ENCODE measurements at places on chromosomes 4 and X.

DNA sequence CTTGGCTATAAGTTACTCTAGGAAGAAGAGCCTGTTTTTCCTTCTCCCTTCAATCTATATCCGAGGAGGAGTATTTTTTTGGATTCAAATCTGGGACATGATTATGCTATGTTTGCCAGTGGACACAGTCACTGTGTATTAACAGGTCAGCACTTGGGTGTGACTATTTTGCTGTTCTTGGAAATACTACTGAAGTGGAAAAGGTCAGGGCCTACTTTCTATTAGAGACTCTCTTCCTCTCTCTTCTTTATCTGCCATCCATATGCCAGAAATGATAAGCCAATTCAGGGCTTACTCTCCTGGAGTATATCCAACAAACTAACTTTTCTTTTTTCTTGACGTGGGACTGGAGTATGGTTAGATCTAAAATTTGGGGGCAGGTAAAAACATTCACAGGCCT is 40.5 kb downstream of the MID1IP1 start:
- DNase-seq: no peak

DNA sequence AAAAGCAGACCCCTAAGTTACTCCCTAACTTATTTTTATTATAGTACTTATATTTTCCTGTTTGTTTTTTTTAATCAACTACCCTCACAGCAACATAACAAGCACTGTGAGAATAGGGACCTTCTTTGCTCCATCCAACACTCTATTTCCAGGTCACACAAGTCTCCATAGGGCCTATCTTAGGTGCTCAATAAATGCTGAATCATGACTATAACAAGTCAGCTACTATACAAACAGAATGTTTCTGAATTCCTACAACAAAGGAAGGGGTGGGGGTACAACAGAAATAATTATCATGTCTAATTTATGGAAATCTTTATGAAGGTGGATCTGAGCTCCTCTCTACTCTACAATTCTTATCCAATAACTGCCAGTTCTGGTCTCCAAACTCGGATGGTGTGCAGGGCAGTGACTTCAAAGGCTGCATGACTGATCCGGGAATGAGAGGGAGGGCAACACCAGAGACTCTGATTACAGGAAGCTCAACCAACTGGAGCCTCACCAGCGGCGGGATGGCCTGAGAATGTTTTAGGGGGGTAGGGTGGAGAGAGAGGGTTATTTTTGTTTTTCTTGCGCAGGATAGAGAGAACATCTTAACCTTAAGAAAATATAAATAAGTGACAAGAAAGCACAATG is 71.1 kb downstream of the HADH start:
- DNase-seq: no peak

- DNase-seq: no peak
Observed at GRCh38 chrX:123331859-123332258, 147.8 kb downstream of the GRIA3 start.

GRCh38 chrX:135009057-135009610 is 13.2 kb downstream of the RTL8B start:
- no peak for DNase-seq
